ENCODE measurements at places on chromosomes 6 and 20. TPM values are rescaled to one million over a fixed set of nuclear protein-coding genes. Genes with fewer than 3 reads are reported as not detected.

GRCh38 chr6:35415065-35415891 lies 36.9 kb upstream of the FANCE start:
- peak; percentile 94 for DNase-seq

GRCh38 chr6:24255676-24256075 lies 102.2 kb downstream of the DCDC2 start:
- DNase-seq, result no peak

GRCh38 chr20:62710886-62711702 lies 2.5 kb downstream of the NTSR1 start:
- DNase-seq, result no peak

DNA sequence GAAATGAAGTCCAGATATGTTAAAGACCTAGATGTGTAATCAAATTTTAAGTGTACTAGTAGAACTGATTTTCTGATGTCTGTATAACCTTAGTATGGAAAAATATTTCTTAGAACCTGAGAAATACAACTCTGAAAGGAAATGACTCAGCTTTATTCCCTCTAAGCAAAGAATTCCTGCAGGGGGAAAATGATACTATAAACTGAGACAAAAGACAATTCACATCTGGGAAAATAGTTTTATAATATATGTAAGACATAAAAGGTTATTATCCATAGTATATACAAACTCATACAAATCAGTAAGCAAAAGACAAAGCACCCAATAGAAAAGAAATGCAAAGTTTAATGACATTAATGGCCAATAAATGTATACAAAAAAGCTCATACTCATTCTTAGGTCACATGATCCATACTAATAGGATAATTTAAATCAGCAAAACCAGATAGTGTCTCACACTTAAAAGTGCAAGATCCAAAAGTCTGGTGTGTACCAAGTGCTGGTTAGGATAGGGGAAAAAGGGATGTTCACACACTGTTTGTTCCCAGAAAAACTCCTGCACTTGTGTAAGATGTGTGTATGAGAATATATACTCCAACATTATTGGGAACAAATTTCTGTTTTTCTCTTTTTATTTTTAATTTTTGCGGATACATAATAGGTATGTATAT lies 22.6 kb downstream of the RNF217 start:
- no peak for DNase-seq

GRCh38 chr20:34312024-34312460 lies 8.9 kb upstream of the AHCY start:
- no peak for DNase-seq

- no peak for DNase-seq
Observed at GRCh38 chr6:130593948-130594347, 228.1 kb downstream of the TMEM200A start.

- DNase-seq, result no peak
Observed at GRCh38 chr20:41359541-41360011, 7.0 kb downstream of the EMILIN3 start.

The STK35 gene
- total RNA-seq, result 15.7 TPM

- DNase-seq, result peak; percentile 23
Observed at GRCh38 chr6:6057442-6058053, 50.8 kb upstream of the NRN1 start.

DNA sequence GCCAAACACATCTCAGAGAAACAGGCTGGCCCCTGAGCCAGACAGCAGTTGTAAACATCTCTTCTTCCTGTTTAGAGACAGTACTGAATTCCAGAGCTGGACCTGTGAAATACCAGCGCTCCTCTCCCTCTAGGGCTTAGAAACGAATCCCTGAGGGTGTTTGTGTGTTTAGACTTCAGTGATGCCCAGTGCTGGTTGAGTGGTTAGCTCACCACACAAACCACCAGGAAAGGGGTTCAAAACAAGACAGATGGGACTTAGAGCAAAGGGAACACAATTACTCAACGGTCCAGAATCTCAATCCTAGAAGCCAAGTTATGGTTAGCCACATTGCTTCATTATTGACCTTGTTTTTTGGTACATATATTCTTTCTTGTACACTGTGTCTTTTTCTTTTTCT lies 108.7 kb upstream of the TMEM170B start:
- no peak for DNase-seq

GRCh38 chr6:131250122-131250521 lies 114.9 kb downstream of the AKAP7 start:
- no peak for DNase-seq

DNA sequence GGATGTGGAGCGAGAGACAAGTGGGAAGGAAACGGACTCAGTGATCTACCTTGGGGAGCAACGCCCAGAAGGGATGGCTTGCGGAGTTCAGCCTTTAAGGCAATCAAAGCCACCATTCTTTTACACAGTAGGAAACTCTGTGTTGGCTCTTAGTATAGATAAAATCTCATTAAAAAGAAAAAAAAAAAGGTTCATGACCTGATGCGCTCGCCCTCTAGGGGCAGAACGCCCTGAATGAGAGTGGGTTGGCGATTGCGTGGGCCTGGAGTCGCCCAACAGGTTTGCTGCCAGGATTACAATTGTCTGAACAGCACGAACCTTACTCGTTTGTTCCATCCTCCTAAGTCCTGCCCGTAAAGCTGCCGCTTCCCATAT lies 1.2 kb downstream of the TPD52L1 start:
- DNase-seq, result no peak

The NMBR gene
- 2.5 TPM for total RNA-seq

GRCh38 chr20:50513169-50514034 lies 3.2 kb downstream of the PTPN1 start:
- no peak for DNase-seq

The CYB5R4 gene
- total RNA-seq, result 11.3 TPM

The IMPG1 gene
- total RNA-seq, result 0.36 TPM

DNA sequence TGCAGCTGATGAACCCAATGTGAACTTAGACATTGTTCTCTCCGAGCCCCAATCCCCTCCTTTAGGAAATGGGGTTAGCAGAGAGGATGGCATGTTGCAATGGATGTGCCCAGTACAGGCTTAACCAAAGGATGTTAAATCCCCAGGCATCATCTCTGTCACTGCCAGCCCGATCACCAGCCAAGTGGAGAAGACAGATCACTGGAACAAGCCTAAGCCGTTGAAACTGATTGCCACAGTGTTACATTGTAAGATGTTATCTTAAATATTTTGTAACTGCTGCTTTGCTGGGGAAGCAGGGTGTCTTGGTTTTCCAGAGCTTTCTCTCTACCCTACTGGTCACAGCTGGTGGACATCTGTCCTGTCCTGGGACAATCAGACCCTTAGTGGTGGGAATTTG lies 783.4 kb upstream of the CHD6 start:
- no peak for DNase-seq

DNA sequence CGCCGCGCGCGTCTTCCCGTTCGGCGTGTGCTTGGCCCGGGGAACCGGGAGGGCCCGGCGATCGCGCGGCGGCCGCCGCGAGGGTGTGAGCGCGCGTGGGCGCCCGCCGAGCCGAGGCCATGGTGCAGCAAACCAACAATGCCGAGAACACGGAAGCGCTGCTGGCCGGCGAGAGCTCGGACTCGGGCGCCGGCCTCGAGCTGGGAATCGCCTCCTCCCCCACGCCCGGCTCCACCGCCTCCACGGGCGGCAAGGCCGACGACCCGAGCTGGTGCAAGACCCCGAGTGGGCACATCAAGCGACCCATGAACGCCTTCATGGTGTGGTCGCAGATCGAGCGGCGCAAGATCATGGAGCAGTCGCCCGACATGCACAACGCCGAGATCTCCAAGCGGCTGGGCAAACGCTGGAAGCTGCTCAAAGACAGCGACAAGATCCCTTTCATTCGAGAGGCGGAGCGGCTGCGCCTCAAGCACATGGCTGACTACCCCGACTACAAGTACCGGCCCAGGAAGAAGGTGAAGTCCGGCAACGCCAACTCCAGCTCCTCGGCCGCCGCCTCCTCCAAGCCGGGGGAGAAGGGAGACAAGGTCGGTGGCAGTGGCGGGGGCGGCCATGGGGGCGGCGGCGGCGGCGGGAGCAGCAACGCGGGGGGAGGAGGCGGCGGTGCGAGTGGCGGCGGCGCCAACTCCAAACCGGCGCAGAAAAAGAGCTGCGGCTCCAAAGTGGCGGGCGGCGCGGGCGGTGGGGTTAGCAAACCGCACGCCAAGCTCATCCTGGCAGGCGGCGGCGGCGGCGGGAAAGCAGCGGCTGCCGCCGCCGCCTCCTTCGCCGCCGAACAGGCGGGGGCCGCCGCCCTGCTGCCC lies 1.1 kb downstream of the SOX4 start:
- DNase-seq, result peak; percentile 49

DNA sequence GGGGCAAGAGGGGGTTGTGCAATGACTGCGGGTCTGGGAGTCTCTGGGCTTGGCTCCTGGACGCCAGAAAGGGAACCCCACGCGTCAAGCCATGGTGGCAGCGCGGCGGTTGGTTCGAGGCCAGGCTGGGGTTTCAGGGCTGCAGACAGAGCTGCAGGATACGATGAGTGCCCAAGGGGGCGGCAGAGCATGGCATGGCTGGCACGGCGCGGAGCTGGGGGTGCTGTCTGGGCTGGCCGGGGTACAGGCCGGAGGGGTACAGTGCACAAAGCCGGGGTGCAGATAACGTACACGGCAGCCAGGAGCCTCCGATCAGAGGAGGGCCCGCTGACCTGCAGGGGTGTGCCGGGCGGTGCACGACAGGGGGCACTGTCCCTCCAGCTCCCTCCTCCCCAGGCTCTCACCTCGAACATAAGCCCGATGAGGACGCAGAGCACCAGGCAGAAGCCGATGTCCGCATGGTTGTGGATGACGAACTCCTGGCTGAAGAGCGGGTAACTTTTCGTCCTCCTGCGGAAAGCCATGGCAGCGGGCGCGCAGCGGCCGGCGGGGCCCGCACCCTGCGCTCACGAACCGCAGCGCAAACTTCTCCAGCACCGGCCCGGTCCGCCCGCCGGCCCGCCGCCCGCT lies 353 bp downstream of the TRAM2 start:
- peak; percentile 37 for DNase-seq

- no peak for DNase-seq
Observed at GRCh38 chr20:61556673-61557072, 304.6 kb downstream of the CDH4 start.

DNA sequence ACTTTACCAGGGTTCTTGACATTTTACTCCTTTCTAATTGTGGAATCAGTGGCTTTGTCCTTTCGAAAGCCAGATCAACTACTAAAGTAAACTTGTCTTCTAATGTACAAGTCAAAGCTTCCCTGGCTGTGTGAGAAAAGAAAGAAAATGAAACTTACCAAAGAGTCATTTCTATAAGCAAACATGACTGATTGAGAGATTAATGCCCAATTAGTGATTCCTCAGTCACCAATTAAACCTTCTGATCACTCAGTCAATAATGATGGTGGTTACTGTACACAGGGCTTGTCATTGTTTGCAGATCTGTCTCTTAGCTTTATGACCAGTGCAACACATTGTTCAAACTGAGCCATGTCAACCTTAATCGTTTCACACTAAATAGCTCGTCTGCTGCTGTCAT lies 1168.4 kb upstream of the CITED2 start:
- no peak for DNase-seq

GRCh38 chr6:57283911-57284455 lies 33.4 kb upstream of the PRIM2 start:
- DNase-seq, result no peak

The HMGCLL1 gene
- total RNA-seq, result 35.2 TPM

DNA sequence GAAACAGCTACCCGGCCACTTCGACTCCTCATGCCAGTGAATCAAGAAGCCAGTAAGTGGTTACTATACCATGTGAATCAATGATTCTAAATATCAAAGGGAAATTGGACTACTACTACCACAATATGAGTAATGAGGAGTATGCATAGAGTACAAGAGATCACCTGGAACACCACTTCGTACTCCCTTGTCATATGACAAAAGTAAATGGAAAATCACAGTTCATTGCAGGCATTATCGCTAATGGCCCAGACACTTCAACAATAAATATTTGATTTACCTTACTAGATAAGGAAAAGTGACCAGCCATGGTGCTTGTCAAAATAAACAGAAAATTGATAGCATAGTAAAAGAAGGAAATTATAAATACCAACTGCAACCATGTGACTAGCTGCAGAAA lies 73.1 kb downstream of the BMP5 start:
- DNase-seq, result no peak

GRCh38 chr6:27759930-27760329 lies 152.3 kb downstream of the OR2B2 start:
- DNase-seq, result no peak

The FOXA2 gene
- not detected for total RNA-seq

The RSPO4 gene
- 0.27 TPM for total RNA-seq

GRCh38 chr20:59063358-59064213 lies 21.0 kb upstream of the PRELID3B start:
- peak; percentile 13 for DNase-seq

- no peak for DNase-seq
Observed at GRCh38 chr6:2751871-2752270, 1.1 kb upstream of the MYLK4 start.

DNA sequence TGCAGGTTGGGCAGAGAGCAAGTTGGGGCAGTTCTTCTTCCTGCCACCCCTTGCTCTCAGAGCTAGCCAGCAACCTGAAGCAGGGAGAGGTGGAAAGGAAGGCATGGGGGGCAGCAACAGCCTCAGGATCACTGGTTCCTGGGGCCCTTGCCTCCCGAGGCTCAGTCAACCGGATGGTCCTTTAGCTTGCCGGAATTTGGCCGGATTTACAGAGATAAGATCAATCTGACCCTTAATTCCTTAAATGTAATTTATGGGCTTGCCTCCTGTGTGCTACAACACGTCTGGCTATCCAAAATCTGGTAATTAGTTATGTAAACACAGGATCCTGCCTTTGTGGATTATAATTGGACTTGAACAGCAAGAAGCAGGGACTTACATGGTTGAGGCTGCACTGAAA lies 19.5 kb upstream of the TCP11 start:
- DNase-seq, result no peak

DNA sequence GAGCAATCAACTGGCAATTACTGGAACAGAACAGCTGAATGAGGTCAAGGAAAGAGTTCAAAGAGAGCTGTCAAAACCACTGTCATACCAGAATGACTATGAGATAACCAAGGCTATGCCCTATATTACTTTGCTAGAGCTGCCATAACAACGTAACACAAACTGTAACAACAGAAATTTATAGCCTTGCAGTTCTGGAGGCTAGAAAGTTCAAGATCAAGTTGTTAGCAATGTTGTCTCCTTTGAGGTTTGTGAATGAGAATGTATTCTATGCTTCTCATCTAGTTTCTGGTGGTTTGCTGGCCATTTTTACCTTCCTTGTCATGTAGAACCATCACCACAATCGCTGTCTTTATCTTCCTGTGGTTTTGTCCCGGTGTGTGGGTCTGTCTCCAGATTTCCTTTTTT lies 1323.0 kb upstream of the GJE1 start:
- DNase-seq, result no peak

DNA sequence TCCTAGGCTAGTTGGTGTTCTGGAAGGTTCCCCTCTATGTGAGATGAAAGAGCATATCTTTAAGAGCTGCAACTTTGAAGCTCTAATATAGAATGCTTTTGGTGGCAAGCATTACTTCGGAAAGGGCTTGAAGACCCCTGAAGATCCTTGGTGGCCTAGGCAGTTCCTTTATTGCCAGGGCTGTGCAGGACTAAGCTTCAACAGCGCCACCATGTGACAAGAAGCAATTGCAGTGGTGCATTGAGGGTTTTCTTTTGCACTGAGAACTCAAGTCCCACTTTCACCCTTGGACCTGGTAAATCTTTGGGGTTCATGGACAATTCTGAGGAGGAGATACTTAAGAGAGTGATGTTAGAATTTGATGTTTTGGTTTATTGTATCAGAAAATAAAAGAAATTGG lies 237.4 kb upstream of the GMDS start:
- no peak for DNase-seq
